Renal pelvis (tissue), 12 donors: ENCODE measurements at places on chromosomes 1 and 21. TPM values are rescaled to one million over a fixed set of nuclear protein-coding genes. Genes with fewer than 3 reads are reported as not detected.

The TMOD4 gene
- polyA plus RNA-seq, result 1.1 TPM

The HMGCS2 gene
- polyA plus RNA-seq, result 94.1 TPM

The SMPDL3B gene
- polyA plus RNA-seq, result 13.2 TPM

The MEX3A gene
- polyA plus RNA-seq, result 50.1 TPM

The C1orf141 gene
- polyA plus RNA-seq, result 0.28 TPM

The IL19 gene
- 1.2 TPM for polyA plus RNA-seq

The USH2A gene
- polyA plus RNA-seq, result 0.07 TPM

The STYXL2 gene
- polyA plus RNA-seq, result 0.55 TPM

The HIVEP3 gene
- 3.3 TPM for polyA plus RNA-seq

The TEX38 gene
- 0.17 TPM for polyA plus RNA-seq

The SLC6A9 gene
- polyA plus RNA-seq, result 6.9 TPM

The SHE gene
- 10.2 TPM for polyA plus RNA-seq

The OR2T33 gene
- not detected for polyA plus RNA-seq

The LRRC40 gene
- polyA plus RNA-seq, result 20.1 TPM

The BMP8A gene
- polyA plus RNA-seq, result 1.0 TPM

The KRTAP13-2 gene
- not detected for polyA plus RNA-seq

The LCE5A gene
- not detected for polyA plus RNA-seq

The SLC35F3 gene
- 0.49 TPM for polyA plus RNA-seq

The PLEKHG5 gene
- 19.6 TPM for polyA plus RNA-seq

The HYI gene
- 43.6 TPM for polyA plus RNA-seq

The SFN gene
- 0.65 TPM for polyA plus RNA-seq

The GUCA2B gene
- not detected for polyA plus RNA-seq

The ADARB1 gene
- polyA plus RNA-seq, result 18.9 TPM

The TXNIP gene
- polyA plus RNA-seq, result 546 TPM

The S100PBP gene
- 24.6 TPM for polyA plus RNA-seq
